ENCODE measurements at places on chromosomes 7 and 10. TPM values are rescaled to one million over a fixed set of nuclear protein-coding genes. Genes with fewer than 3 reads are reported as not detected.

Gene BAMBI
- 39.1 TPM for total RNA-seq

Gene CALN1
- not detected for total RNA-seq

Gene CALML5
- total RNA-seq: not detected

Gene IDI2
- total RNA-seq: not detected

Gene PRLHR
- not detected for total RNA-seq

Gene ANXA8
- 0.29 TPM for total RNA-seq

Gene FBH1
- total RNA-seq: 73.9 TPM

Gene C10orf105
- total RNA-seq: 0.10 TPM

Gene GNAT3
- total RNA-seq: not detected

Gene PRSS37
- not detected for total RNA-seq

Gene PLEKHA1
- 10.0 TPM for total RNA-seq

Gene SBDS
- total RNA-seq: 112 TPM

Gene POU6F2
- total RNA-seq: not detected

Gene SPDYE9
- not detected for total RNA-seq

Gene ACSM6
- not detected for total RNA-seq

Gene CNPY1
- not detected for total RNA-seq

Gene ELOVL3
- total RNA-seq: 0.36 TPM

Gene PTPRZ1
- 4.6 TPM for total RNA-seq

Gene NANOS1
- total RNA-seq: 1.6 TPM

Gene MICALL2
- total RNA-seq: 16.0 TPM

Gene COX15
- 24.6 TPM for total RNA-seq

Gene FFAR4
- total RNA-seq: not detected

Gene C7orf57
- total RNA-seq: 1.4 TPM

Gene DENND2A
- total RNA-seq: 26.9 TPM

Gene GRID2IP
- total RNA-seq: not detected

Gene FAM25C
- total RNA-seq: not detected

Gene ZKSCAN1
- total RNA-seq: 10.2 TPM

Gene CCDC6
- total RNA-seq: 11.4 TPM

Gene MALRD1
- total RNA-seq: not detected

Gene CPSF4
- 21.7 TPM for total RNA-seq

Gene DPP6
- total RNA-seq: 1.3 TPM

Gene DDX50
- 53.6 TPM for total RNA-seq

Gene AZGP1
- 2.2 TPM for total RNA-seq

All from RPMI7951 (cell line).